ENCODE measurements at places on chromosomes 2 and 18. TPM values are rescaled to one million over a fixed set of nuclear protein-coding genes. Genes with fewer than 3 reads are reported as not detected.
A peak's percentile ranks its signal among the peaks of the same experiment; 100 is the strongest.

LRRTM4 gene
- total RNA-seq = 2.1 TPM

DNA sequence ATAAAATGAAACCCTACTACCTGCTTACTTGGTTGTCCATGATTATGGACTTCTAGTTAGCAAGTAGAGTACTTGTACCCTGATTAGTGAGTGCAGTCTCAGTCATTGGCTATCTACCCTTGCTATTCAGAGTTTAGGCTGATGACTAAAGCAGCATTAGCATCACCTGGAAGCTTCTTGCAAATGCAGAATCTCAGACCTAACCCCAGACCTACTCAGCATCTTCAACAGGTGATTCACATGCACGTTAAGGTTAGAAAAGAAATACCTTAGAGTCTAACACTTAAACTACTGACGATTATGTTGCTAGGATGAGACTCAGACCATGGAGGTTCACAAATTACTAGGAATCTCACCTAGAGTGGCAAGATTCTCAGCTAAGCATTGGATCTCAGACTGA is 399.9 kb upstream of the FANCL start:
- DNase-seq = no peak

DNA sequence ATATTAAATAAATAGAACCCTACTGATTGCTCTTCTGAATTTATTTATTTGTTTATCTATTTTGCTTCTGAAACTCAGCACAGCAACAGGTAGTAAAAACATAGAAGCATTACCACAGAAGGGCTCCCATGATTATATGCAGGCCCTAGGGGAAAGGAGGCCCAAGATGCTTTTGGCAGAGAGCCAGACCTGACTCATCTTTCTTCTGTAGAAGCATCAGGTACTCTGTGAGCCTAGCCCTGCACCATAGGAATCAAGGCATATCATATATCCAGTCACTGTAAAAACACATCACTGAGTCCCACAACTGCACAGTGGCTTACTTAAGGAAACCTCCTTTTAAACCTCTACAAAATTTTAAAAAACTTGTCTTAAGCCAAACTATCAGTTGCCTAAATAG is 1.8 kb downstream of the SCN9A start:
- DNase-seq = peak; percentile 67

DNA sequence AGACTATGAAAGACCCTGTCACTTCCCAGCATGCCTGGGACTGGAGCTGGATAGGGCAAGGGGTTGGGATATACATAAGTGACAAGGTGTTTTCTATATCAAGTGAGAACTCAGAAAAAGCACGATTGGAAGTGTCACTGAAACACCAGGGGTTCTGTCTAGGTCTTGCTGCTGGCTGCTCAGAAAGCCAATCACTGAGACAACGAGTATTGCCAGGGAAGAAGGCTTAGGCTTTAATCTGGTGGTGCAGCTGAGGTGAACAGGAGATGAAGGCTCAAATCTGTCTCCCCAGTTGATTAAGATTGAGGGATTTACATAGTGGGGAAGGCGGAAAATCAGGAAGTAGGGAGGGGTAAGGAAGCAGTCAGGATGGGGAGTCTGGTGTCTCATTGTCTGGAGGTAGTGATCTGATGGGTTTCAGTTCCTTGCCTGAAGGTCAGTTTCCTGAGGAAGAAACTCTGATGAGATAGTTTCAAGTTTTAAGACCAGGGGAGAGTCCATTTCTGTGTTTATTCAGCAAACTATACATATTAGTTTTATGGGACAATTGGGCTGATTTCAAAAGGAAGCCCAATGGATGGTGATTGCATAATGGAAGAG is 3.5 kb upstream of the C2orf74 start:
- DNase-seq = no peak

SULT1C2 gene
- 42.8 TPM for total RNA-seq

GRCh38 chr2:11155381-11156035 is at the start of gene SLC66A3:
SLC66A3 (plus strand) TSS chr2:11155467; CDS start chr2:11155547, 80 bp downstream.
- peak; percentile 90 for DNase-seq

ZSWIM2 gene
- not detected for total RNA-seq

G6PC2 gene
- total RNA-seq = not detected

DNA sequence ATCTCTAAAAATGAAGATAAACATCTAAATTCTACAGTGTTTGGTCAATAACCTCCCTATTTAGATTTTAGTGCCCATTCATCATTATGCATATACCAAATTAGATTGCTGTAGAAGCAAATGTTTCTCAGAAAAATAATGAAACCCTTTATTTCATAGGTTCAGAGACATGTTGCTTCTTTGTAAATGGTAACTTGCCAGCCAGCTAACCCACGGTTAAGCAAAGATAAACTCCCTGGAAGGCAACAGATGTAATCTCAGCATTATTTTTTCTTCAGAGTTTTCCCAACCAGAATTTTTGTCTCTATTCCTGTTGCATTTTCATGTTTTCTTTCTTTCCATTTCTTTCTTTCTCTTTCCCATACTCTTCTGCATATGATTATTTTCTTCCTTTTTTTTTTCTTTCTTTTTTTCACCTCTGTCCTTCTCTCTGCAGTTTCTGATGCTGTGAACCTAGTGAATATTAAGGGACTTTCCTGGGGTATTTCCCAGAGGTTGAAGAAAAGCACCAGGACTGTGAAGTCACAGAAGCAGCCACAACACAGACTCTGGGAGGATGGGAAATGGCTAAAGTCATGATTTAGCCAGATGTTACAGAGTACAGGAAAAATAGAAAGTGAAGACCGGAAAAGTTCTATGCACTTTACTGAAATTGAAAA is 50.0 kb upstream of the DSG1 start:
- no peak for DNase-seq
